Bronchial epithelial cell (primary cell): ENCODE measurements at places on chromosomes 1 and 21.

DNA sequence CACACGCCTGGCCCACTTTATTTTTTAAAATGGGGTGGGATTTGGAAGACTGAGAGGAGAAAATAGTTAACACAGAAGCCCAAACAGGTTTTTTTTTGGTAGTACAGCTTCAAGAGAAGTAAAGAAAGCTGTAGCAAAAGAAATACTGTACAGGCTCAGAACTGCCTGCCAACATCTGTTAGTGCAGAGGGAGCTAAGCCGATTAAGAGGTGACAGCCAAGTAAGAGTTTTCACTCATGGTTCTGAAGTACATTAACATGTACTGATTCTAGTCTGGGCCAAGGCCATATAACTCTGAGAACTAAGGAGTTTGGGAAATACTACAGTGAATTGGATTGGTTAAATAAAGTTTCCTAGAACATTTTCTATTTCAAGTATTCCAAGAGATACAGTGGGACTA, 51.6 kb downstream of the EIF2B3 start:
- DNase-seq = no peak

DNA sequence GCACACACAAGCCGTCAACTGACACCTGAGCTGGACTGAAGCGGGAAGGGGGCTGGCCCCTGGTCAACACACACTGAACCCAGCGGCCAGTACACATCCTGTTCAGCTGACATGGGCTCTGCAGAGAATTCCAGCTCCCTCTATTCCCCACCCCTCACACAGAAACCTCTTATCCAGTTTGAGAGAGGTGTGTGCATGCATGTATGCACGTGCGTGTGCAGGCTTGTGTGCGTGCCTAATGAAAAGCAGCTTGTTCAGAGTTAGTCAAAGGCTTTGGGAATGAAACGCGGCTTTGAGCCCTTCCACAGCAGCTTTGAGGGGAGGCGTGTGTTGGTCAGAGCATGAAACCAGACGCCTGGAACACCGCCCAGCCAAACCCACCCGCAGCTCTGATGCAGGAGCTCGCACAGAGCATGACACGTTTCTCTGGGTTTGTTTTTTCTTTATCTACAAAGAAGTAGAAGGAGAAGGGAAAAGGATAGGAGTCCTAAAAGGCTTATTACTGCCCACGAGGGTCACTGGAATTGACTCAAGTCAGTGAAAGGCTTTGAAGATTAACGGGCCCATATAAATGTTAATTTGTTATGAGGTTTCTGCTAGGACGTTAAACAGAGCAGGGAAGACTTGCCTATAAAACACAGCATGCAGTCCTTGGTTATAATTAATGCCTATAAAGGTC, 184.2 kb downstream of the ETS2 start:
- peak; percentile 91 for DNase-seq

GRCh38 chr1:47942240-47942629, 55.0 kb downstream of the TRABD2B start:
- DNase-seq = peak; percentile 28

DNA sequence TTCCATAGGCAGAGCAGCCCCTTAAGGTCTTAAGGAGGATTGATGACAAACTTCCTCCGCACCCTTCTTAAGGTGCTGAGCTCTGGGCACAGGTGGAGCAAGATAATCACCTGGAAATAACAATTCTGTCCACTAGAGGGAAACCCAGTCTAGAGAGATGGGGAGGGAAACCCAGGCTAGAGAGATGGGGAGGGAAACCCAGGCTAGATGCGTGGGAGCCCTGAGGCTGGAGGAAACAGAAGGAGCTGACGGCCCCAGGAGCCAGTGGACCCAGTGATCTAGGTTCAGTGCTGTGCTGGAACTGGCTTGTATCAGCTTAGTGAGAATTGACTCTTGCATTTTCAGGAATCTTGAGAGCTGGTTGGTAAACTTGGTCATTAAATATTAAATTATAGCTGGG, 17.8 kb upstream of the MYCL start:
- DNase-seq = peak; percentile 83

GRCh38 chr1:207644166-207644851, 624 bp upstream of the CR1L start:
- DNase-seq = no peak

DNA sequence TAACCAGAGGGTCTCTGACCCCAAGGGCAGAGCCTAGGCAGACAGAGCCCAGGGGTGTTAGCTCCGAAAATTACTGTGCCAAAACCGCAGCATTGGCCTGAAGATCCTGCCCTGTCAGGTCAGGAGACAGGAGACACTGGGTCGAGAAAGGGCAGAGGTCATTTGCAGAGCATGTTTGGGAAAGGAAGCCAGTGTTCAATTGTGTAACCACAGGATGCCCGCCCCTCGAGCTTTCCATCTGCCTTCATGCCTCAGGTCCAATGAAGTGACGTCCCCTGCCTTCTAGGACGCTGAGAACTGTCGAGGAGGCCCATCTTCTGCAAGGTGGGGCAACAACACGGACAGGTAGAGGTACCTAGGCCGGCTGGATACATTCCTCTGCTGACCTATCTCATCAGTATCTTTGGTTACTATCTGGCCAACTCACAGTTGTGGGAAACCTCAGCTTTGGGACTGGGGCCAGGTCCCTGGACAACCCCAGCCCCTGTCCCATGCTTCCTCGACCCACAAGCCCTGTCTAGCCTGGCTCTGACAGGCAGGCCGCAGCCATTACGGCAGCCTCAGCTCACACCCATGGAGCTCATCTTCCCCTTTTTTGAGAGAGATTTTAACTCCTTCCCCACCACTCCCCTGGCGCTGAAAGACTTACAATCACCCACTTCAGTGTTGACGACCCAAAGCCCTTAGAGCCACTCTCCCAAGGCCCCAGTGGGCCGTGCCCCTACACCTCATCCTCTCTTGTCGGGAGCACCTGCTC, 1.3 kb downstream of the ARL8A start:
- DNase-seq = no peak

GRCh38 chr1:50308878-50309277, 114.4 kb downstream of the DMRTA2 start:
- peak; percentile 23 for DNase-seq

DNA sequence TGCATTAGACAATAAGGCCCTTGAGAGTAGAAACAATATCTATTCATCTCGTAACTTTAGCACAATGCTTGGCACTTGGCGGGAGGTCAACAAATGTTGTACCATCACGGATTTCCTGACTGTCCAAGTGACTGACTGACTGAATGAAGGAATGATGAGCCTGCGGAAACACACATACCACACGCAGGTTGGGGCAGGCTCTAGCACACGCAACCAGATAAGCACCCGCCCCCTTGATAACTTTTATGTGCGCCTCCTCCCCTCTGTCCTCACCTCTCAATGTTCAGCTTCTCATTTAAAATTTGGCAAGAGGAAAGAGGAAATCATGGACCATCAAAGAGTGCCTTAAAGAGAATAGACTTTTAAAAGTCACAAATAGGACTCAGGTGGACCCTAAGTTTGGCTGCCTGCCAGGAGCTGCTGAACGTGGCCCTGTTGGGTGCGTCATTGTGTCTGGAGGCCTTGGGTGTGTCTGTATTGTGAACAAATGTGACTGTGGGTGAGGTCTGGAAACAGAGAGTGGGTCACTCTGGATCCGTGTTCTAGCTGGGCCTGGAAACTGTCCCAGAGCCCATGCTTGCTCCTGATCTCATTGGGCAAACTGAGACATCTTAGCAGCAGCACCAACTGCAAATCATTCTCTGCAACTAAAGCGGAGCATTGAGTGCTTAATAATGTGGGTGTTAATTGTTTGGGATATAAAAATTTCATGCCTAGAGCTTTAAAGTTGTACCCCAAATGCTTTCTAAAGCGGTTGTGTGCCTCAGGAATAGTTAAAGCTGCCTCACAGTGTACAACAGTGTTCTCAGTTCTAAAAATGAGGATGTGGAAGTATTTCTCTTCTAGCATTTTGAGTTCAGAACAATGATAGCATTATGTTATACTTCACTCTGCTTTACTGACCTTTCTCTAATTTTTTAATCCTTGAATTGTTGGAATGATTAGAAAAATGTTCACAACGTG, 47.6 kb upstream of the ABCG1 start:
- DNase-seq = peak; percentile 91

DNA sequence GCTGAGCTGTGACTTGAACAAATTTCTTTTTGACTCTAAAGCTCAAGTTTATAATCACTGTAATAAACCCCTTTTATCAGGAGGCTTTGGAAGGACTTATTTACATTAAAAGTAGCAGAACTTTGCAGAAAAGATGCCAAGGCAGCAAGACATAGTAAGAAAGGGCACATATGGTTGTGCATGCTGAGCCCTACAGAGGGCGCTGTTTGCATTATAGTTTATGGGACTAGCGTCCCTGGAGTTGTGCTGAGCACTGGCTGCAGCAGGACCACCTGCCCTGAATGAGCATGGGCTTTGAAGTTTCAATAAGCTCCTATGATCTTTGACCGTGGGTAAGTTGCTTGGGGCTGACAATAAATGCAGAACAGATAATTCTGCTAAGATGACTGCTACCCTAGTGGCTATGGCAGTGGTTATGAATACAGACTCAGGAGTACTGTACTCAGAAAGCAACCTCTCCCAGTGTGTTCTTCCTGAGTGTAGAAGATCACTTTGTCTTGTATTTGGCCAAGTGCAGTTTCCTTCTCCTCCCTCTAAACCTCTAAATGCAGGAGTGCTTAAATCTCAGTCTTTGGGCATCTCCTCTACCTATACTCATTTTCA, 45.4 kb upstream of the USP1 start:
- DNase-seq = peak; percentile 18

GRCh38 chr1:18965206-18966173, 9.0 kb upstream of the IFFO2 start:
- DNase-seq = peak; percentile 80

DNA sequence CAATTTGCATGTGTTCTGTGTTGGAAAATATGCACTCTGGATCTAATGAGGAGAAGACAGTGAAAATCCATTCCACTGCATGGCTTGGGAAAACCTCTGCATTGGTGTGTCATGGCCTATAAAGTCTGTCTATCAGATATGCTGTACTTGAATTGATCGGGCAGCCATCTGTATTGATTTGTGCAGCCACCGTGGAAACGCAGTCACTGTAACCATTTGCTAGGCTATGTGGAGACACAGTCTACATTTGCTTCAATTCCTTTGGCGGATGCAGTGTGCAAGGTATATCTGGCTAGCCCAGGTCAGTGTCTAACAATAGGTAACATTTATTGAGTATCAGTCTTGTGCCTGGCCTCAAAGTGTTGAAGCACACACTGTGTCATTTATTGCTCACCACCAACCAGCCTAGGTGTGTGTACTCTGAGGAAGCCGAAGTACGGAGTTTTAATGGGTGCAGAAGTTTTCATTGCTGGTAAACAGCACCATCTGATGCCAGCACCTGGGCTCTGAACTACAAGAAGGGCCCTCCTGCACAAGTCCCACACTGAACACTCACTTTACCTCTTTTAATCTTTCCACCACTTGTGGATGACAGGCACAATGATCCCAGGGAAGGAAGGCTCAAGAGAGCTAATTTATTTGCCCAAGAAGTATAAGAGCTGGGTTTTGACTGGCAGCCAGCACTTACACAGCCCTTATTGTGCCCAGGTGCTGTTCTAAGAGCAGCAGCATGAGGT, 83.4 kb downstream of the DAB1 start:
- peak; percentile 32 for DNase-seq

GRCh38 chr1:197917805-197918651, 856 bp downstream of the LHX9 start:
- DNase-seq = no peak

DNA sequence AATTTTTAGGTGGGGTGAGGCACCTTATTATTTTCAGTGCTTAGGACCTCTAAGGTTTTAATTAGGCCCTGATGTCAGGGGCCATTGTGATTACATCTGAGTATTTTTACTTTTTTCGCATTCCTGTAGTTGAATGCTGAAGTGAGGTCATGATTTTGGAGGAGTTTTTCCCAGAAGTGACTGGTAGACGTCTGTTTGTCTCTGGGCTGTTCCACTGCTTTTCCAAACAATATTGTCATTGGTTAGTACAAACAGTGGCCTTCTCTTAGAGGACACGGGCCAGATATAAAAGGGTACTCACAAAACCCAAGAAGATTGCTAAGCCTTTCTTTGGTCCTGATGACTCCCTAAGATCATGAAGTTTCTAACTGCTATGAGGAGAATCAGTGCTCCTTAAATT, 7.6 kb upstream of the RASAL2 start:
- DNase-seq = no peak

DNA sequence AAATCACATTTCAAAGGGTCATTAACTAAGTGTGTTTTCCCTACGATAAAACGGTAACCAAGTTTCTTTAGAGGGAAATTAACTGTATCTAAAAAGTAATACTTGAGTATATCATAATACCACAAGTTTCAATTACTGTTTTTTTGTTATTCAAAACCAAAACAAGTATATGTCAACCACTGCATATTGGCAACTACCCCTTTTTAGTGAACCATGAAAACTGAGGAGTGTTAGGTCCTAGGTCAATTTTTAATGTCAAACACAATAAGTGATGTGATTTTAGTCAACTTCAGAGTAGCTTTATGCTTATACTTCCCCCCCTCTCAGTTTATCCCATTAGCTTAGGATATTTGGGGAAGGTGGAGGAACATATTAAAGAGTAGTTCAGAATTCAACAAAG, 10.4 kb downstream of the NSL1 start:
- DNase-seq = no peak

DNA sequence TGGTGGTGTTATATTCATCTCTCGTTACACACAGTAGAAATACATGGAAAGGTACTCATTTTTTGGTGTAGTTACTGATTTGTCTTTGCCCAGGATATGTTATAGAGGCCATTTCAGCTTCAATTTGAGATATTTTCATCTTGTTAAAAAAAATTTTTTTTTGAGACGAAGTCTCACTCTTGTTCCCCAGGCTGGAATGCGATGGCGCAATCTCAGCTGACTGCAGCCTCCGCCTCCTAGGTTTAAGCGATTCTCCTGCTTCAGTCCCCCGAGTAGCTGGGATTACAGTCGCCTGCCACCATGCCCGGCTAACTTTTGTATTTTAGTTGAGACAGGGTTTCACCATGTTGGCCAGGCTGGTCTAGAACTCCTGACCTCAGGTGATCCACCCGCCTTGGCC, 19.0 kb downstream of the MORC3 start:
- no peak for DNase-seq

GRCh38 chr21:14099570-14099969, 111.2 kb downstream of the LIPI start:
- no peak for DNase-seq

GRCh38 chr1:31198600-31198999, 41.1 kb downstream of the NKAIN1 start:
- no peak for DNase-seq

DNA sequence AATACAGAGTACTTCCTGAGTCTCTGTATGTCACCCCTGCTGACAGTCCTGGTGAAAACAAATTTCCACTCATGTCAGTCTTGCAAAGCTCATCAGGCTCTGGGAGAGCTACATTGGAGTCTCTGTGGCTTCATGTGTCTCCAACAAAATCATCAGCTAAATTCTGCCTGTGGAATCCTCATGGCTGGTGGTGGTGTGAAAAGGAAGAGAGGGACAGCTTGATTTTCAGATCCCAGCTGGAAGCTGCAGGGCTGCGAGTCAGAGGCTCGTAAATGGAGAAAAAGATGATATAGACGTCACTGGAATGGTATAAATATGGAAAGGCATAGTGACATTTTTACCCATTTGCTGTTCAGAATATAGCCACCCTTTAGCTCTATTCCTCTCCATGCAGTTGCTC, 150.2 kb downstream of the ASTN1 start:
- no peak for DNase-seq
